Fibroblast of gingiva (primary cell): ENCODE measurements at places on chromosomes 4 and X.

GRCh38 chr4:105455998-105456397, 17.9 kb downstream of the PPA2 start:
- no peak for DNase-seq

DNA sequence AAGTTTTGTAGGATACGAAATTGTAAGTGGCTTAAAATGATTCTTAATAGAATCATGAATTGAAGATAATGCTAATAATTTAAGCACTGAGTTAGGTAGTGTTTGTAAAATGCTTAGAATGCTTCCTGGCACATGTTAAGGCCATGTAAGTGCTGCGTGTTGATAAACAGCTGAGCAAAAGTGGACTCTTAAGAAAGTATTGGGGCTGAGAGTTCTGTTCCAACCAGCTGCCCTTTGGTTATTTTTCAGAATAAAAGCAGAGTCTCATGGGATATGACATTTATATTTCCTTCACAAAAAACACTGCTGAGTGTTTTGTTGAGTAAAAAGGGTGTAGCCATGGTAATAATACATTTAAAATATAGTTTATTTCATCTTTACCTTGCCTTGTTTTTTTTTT, 42.5 kb downstream of the HTT start:
- no peak for DNase-seq

GRCh38 chr4:5137226-5137625, 85.9 kb downstream of the STK32B start:
- no peak for DNase-seq

DNA sequence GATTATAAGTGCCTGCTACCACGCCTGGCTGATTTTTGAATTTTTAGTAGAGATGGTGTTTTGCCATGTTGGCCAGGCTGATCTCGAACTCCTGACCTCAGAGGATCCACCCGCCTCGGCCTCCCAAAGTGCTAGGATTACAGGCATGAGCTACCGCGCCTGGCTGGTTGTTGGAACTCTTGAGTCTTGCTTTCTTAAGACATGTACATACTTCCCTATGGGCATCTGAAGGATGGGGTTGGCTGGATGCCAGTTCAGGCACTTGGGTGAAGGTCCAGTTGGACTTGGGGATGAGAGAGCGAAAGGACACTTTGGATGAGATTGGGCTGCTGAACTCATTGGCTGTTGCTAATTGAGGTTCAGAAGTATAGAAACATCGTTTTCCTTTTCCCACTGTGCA, 40.5 kb downstream of the ATG4A start:
- DNase-seq: no peak

DNA sequence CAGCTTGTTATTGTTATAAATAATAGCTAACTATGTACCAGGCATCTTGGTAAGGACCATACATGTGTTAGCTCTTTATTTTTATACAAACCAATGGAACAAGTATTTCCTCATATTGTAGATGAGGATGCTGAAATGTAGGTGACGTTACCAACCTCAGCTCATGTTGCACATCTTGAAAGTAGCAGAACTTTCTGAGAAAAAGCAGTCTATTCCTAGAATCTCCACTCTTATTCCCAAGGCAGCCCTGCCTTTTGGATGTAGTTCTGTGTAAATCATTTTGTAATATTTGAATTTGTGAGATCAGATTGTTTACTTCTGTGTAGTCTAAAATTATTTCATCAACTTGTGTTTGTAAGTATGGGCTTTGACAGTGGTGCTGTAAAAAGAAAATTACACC, 5.3 kb downstream of the FHDC1 start:
- DNase-seq: no peak

GRCh38 chrX:155841232-155841631, 39.9 kb upstream of the VAMP7 start:
- no peak for DNase-seq

- no peak for DNase-seq
These were observed 57.8 kb upstream of the PLAC1 start for GRCh38 chrX:134715930-134716619.

DNA sequence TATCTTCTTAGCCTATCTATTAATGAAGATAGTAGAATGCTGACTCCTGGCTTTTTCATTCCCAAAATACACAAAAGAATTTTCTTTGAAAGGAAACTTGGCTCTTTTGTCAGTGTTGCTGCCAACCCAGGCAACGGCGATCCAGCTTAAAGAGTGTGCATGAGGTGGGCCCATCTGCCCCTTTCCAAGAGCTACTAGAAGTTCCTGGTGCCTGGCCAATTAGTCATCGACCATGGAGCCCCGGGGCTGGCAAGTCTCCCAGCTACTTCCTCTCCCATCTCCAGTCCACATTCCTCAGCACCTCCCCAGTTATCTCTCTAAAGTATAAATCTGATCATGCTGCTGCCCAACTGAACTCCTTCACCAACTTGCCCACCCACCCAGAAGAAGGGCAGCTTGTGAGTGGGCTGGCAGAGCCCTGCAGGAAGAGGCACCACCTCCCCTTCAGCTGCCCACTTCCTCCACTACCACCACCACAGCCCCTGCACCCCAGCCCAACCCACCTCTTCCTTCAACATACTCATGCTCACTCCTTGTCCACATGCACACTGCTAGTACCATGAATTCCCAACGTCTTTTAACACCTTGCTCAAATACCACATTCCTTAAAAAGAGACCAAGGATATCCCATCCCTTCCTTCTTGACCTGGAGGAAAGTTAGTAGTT, 158.2 kb upstream of the MAP3K15 start:
- DNase-seq: peak; percentile 91

- DNase-seq: no peak
These were observed 548.4 kb downstream of the KLHL13 start for GRCh38 chrX:117568238-117568637.
